ENCODE measurements at places on chromosomes 4 and X.

DNA sequence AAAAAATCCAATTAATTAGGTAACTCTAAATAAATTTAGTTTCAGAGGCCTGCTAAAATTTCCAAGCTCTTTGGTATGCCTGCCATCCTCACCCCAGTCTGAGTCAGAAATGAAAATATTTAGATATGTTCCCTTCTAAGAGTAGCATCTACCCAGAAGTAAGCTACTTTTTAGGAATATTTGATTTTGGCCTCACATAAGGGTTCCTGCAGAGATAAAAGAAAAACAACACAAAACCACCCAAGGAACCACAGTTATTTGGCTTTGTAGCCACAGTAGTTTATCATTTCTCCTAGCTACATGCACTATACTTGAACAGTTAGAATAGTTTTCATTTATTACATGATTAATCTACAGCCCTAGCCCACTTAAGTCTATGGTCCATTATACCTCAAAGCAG is 192.6 kb upstream of the FAM241A start:
- DNase-seq = no peak

GRCh38 chr4:56630876-56631666 is 50.0 kb downstream of the HOPX start:
- DNase-seq = no peak

DNA sequence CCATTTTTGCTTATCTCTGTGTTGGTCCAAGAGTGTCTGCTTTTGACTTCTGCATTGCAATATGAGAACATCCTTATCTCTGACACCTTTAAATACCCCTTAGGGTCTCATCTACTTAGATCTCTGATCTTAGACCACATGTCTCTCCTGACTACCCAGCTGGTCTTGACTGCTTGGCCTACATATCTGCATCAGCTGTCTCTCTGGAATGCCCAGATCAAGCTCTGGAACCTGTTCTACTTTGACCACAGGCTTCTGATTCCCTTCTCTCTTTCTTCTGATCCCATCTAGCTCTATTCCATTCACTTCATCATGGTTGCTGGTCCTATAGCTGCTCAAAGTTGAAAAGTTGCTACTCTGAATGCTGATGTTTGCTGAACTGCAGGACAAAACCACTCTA is 301.2 kb downstream of the MAPK10 start:
- DNase-seq = no peak

DNA sequence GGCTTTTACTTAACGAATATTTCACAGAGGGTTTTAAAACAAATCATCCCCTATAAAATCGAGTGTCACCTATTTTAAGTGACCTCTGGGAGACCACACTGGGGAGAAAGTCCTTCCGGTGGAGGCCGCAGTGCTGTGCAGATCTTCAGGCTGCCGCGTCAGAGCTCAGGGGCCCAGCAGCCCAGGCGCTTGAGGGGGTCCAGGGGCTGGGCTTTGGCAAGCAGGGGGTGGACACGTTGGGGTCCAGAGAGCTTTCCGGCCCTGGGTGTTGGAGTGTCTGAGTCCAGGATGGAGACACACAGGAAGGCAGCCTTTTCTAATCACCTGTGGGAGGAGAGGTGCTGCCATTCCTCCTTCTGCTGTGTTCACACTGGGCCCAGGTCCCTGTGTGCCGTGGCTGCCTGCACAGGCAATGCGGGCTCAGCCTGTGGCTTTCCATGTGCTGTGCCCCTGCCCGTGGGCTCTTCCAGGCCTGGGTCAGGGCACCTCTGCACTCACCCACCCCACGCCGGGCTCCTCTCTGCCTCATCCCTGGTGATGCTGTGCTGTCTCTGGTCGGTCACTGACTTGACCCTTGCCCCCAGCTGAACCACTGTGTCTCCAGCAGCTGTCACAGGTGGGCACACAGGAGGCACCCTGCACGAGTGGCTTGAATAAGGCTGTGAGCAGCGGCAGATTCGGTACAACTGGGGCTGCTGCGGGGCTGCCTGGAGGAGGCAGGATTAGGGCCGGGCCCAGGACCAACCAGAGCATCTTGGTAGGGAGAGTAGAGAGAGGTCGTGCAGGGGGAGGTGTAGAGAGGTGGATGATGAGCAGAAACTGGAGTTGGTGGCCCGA is 10.0 kb downstream of the HTRA3 start:
- DNase-seq = no peak

GRCh38 chr4:6608758-6609414 is 31.6 kb upstream of the MRFAP1 start:
- DNase-seq = no peak

DNA sequence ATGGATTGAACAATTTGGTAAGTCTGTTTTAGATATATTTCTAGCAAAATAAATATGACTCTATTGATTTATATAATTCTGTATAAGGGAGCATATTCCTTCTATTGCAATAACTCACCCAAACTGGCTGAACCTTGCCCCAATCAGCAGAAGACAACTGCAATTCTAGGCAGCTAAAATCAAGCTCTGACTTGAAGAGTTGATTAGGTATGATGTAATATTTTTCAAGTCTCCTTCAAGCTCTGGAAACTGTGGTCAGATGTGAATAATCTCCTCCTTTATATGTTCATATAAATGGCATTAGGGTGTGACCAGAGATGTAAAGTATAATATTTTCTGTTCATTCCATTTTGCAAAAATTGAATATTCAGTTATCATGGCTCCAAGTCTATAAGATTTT is 8.2 kb downstream of the RASSF6 start:
- DNase-seq = no peak

DNA sequence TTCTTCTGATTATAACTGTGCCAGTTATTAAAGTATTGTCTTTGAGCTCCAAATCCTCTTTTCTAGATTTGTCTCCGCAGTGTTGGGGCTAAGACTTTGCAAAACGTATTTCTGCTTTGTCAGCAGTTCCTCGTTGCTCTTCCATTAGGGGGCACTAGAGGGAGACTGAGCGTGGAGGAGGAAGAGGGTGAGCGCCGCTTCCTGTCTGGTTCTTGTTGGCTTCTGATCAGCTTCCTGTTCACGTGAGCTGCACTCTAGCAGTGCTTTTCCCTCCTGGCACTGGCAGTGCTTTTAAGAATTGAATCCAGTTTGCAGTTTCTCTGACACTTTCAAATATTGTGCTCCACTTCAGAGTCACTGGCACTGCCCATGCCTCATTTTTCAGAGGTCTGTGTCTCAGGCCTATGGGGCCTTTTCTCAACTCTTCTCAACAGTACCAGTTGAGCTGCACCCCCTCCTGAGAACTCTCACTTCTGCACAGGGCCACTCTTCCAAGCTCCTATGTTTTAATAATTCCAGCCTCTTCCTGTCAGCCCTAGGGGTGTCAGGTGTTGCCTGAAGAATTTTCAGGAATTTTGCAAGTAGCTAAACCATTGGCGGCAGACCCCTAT is 54.4 kb upstream of the LCORL start:
- DNase-seq = no peak

GRCh38 chrX:70969635-70970481 is 39.0 kb upstream of the SLC7A3 start:
- no peak for DNase-seq

GRCh38 chrX:13691841-13692371 is 3.0 kb downstream of the RAB9A start:
- no peak for DNase-seq

Data from upper lobe of left lung (tissue), 6 donors.